ENCODE measurements at places on chromosomes 2 and 18. TPM values are rescaled to one million over a fixed set of nuclear protein-coding genes. Genes with fewer than 3 reads are reported as not detected.

GRCh38 chr18:64180617-64181016 lies 31.7 kb upstream of the LINC00305 start:
- no peak for DNase-seq

GRCh38 chr2:66426244-66427111 lies 8.4 kb upstream of the MEIS1 start:
- no peak for DNase-seq

TUBA3D gene
- total RNA-seq: 0.74 TPM

DNA sequence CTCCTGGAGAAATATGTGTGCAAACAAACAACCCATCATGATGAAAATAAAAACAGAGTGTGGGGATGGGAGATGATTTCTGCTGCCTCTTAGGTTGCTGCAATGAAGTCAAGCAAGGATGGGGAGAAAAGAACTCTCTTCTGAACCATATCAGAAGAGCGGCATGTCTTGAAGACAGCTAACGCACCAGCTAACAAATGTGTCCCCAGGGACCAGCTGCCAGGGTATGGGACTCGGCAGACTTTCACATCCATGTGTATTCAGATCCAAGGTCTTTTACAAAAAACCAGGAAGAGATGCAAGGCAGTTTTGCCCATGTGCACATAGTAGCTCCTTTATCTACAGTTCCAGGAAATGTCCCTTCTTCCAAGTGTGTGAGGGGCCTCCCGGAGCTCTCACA lies 125.4 kb downstream of the CLIP4 start:
- DNase-seq: no peak

DNA sequence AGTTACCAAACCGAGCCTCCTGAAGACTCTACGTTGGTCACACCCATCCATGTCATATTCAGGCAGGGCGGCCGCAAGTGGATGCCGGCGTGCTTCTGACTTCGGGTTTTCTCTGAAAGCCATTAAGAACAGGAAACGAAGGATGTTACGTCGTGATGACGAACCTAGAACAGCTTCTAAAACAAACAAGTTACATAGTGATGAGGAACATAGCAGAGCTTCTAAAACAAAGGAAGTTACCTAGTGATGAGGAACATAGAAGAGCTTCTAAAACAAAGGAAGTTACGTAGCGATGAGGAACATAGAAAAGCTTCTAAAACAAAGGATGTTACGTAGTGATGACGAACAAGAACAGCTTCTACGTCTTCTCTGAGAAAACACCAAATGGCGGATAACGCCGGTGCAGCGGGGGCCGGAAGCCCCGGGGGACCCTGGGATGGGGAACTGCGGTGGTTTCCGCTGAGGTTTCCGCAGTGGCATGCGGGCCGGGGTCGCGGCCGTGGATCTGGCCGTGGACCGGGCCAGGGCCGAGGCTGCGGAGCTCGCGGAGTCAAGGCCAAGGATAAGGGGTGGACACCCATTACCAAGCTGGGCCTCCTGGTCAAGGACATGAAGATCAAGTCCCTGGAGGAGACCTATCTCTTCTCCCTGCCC lies 141.1 kb downstream of the SOCS6 start:
- DNase-seq: no peak

TUBB8B gene
- 1.7 TPM for total RNA-seq

Measured in vagina (tissue), 2 donors.